ENCODE measurements at places on chromosomes 12 and 14. TPM values are rescaled to one million over a fixed set of nuclear protein-coding genes. Genes with fewer than 3 reads are reported as not detected.

Gene PITPNM2
- 7.8 TPM for total RNA-seq

Gene TXNDC16
- 4.0 TPM for total RNA-seq

Gene KRT85
- total RNA-seq, result not detected

Gene ABHD4
- total RNA-seq, result 11.6 TPM

Gene HRK
- 0.12 TPM for total RNA-seq

Gene RASSF8
- 26.6 TPM for total RNA-seq

DNA sequence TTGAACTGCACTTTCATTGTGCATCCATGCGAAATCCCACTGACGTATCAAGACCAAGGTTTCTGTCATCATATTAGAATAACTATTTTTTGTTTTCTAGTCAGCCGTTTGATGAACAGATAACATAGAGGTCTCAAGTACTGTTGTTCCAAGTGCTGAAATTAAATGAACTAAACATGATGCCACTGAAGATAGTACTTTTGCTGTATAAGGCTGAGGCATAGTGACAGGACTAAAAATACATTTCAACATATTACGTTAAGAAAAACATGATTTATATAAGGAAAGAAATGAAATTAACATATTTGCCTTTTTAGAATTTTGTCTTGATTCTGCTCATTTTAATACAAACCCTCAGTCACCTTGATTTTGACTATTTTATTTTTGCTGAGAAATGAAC is 82.2 kb downstream of the ANO6 start:
- H3K4me3 ChIP-seq, result no peak overlapping the region
- no peaks in the 10 kb centered on the region for H3K27me3 ChIP-seq
- no peaks in the 10 kb centered on the region for H3K36me3 ChIP-seq

DNA sequence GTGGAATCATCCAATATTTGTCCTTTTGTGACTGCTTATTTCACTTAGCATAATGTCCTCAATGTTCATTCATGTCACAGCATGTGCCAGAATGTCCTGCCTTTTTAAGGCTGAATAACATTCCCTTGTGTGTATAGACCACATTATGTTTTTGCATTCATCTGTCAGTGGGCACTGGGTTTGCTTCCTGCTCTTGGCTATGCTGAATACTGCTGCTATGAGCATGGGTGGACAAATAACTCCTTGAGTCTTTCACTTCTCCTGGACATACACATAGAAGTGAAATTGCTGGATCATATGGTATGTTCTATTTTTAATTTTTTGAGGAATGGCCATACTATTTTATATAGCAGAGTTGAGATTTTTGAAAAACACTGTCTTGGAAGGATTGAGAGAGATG is 46.9 kb downstream of the GPR68 start:
- peaks cover 15% of the 10 kb centered on the region for H3K36me3 ChIP-seq
- no peak overlapping the region for H3K4me3 ChIP-seq
- H3K4me1 ChIP-seq, result no peaks in the 10 kb centered on the region

DNA sequence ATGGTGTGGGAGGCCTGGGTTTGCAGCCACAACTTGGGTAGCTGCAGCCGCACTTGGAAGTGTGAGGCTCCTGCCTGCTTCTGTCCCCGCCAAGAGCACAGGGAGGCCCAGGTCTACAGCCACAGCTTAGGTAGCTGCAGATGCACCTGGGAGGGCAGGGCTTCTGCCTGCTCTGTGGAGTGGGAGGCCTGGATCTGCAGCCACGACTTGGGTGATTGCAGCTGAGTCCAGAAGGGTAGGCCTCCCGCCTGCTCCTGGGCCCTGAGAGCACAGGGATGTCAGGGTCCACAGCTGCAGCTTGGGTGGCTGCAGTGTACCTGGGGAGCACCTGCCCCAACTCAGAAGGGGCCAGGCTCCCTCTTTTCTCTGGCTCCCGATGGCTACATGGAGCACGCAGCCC is 287.3 kb downstream of the AEBP2 start:
- no peak overlapping the region for H3K27ac ChIP-seq
- no peaks in the 10 kb centered on the region for H3K27me3 ChIP-seq
- no peaks in the 10 kb centered on the region for H3K36me3 ChIP-seq
- no peak overlapping the region for H3K4me3 ChIP-seq
- DNase-seq, result no peak
- no peaks in the 10 kb centered on the region for H3K4me1 ChIP-seq

DNA sequence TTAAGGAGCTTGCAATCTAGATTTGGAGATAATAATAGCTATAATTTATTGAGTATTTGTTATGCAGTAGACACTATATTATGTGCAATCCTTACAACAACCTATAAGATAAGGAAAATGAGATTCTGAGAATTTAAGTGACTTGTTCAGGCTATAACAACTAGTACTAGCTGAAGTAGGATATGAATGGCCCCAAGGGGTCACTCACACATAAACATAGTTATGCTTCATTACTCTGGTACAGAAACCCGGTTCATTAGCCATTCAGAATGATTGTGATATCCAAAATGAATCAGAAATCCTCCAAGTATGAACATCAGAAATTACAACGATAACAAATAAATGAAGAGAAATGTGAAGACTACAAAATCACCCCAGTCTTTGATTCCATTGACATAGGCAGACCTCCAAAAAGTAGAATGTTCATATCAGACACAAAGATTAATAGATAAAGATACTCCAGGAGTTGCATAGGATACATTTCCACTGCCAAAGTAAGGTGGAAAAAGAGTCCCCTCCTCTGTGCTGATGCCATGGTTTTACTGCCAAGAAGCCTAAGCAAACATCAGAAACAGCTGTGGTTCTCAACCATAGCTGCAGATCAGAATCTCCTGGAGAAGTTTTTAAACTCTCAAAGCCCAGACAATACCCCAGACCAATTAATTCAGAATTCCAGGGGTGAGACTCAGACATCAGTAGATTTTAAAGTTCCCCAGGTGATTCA is 8.6 kb upstream of the NID2 start:
- no peak overlapping the region for H3K27ac ChIP-seq
- DNase-seq, result no peak
- H3K4me3 ChIP-seq, result no peak overlapping the region
- H3K36me3 ChIP-seq, result no peaks in the 10 kb centered on the region

DNA sequence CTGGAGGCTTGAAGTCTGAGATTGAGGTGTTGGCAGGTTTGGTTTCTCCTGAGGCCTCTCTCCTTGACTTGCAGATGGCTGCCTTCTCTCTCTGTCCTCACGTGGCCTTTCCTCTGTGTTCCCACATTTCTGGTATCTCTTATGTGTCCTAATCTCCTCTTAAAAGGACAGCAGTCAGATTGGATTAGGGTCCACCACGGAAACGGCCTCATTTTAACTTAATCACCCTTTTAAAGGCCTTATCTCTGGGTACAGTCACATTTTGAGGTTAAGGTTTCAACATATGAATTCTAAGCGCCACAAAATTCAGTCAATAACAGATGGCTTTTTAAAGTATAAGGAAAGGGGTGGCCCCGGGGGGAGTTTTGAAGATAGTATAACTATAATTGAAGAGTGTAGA is 33.5 kb downstream of the UNC79 start:
- H3K36me3 ChIP-seq, result no peaks in the 10 kb centered on the region
- H3K4me3 ChIP-seq, result no peak overlapping the region
- H3K27ac ChIP-seq, result no peak overlapping the region
- H3K27me3 ChIP-seq, result peaks cover 20% of the 10 kb centered on the region
- no peak for DNase-seq

- no peak overlapping the region for H3K4me3 ChIP-seq
- DNase-seq, result no peak
- no peaks in the 10 kb centered on the region for H3K4me1 ChIP-seq
- H3K27me3 ChIP-seq, result no peaks in the 10 kb centered on the region
These were observed 251.1 kb downstream of the BCAT1 start for GRCh38 chr12:24697769-24698168.

GRCh38 chr14:38547961-38548490 is 292.1 kb upstream of the CLEC14A start:
- no peak for DNase-seq
- no peak overlapping the region for H3K27ac ChIP-seq
- H3K4me3 ChIP-seq, result no peak overlapping the region
- peaks cover 3% of the 10 kb centered on the region for H3K36me3 ChIP-seq

GRCh38 chr14:55724736-55725135 is 144.7 kb downstream of the KTN1 start:
- DNase-seq, result no peak
- no peak overlapping the region for H3K4me3 ChIP-seq
- no peaks in the 10 kb centered on the region for H3K27me3 ChIP-seq
- H3K27ac ChIP-seq, result no peak overlapping the region

DNA sequence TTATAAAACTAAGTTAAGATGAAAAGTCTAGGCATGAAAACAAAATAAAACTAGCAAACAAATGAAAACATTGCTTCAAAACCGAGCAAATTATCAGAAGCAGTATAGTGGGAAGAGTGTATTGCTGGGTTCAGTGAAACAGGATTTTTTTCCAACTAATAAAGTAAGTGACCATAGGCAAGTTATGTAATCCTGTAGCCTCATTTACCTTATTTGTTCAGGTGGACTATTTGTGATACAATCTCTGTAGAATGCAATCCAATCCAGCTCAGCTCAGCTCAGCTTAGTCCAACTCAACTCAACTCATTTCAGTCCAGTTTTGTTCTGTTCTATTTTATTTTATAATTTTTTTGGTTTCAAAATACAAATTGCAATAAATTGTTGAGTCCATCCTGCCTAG is 276.7 kb upstream of the LRIG3 start:
- H3K4me1 ChIP-seq, result no peaks in the 10 kb centered on the region
- no peak overlapping the region for H3K27ac ChIP-seq
- H3K4me3 ChIP-seq, result no peak overlapping the region
- H3K27me3 ChIP-seq, result no peaks in the 10 kb centered on the region
- no peaks in the 10 kb centered on the region for H3K36me3 ChIP-seq
- no peak for DNase-seq

DNA sequence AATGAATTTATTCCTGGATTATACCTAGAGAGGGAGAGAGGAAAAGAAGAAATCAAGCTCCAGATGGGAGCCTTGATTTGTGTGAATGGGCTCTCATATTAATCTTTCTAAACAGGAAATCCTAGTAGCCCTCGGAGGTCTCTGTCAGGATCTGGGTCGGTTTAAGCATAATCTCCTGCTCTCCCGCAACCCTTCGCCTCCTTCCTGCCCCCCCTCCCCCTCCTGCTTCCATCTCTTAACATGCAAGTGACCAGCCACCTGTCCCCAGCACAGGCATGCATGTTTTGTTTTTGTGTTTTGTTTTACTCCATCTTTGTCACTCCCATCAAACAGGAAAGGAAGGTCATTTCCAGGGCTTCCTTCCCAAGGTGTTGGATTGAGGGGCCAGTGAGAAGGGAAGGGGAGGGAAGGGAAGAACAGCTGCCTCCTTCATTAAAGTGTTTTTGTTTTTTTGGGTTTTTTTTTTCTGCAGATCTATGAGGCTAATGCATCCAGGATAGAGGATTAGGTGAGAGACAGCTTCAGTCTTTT is 4.8 kb upstream of the KCNA5 start:
- H3K27me3 ChIP-seq, result peaks cover 61% of the 10 kb centered on the region
- no peak overlapping the region for H3K27ac ChIP-seq
- H3K4me1 ChIP-seq, result no peaks in the 10 kb centered on the region
- no peaks in the 10 kb centered on the region for H3K36me3 ChIP-seq
- H3K4me3 ChIP-seq, result no peak overlapping the region

- no peaks in the 10 kb centered on the region for H3K4me1 ChIP-seq
- DNase-seq, result no peak
- no peaks in the 10 kb centered on the region for H3K27me3 ChIP-seq
These were observed 92.9 kb upstream of the TBX3 start for GRCh38 chr12:114776731-114777442.

All from Calu3 (cell line).